ENCODE measurements at places on chromosomes 6 and 20.

DNA sequence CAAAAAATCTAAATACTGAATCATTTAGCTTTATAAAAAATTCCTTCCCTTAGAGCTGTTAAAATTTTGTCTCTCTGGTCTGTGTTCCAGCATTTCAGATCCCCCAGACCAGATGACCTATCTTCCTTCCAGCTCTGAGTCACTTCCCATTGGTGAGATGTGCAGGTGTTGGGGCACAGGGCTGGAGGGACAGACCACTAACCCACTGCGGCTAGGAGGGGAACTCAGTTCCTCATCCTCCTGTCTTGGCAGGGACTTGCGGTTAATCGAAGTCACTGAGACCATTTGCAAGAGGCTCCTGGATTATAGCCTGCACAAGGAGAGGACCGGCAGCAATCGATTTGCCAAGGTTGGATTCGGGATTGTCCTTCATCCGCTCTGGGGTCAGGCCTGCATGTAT is 6.0 kb downstream of the CNPY3 start:
- no peaks in the 10 kb centered on the region for H3K27me3 ChIP-seq
- peaks cover 3% of the 10 kb centered on the region for H3K4me1 ChIP-seq
- no peak overlapping the region for H3K27ac ChIP-seq
- H3K4me3 ChIP-seq: no peak overlapping the region

GRCh38 chr20:63068711-63069367 is 62.1 kb upstream of the BHLHE23 start:
- H3K27me3 ChIP-seq: peaks cover 6% of the 10 kb centered on the region
- no peak overlapping the region for H3K27ac ChIP-seq
- no peaks in the 10 kb centered on the region for H3K36me3 ChIP-seq

GRCh38 chr20:21507400-21508229 is 6.2 kb downstream of the NKX2-2 start:
- H3K27me3 ChIP-seq: peaks cover 100% of the 10 kb centered on the region
- H3K4me3 ChIP-seq: no peak overlapping the region
- no peak for DNase-seq
- no peaks in the 10 kb centered on the region for H3K36me3 ChIP-seq
- no peak overlapping the region for H3K27ac ChIP-seq
- H3K4me1 ChIP-seq: peaks cover 55% of the 10 kb centered on the region

DNA sequence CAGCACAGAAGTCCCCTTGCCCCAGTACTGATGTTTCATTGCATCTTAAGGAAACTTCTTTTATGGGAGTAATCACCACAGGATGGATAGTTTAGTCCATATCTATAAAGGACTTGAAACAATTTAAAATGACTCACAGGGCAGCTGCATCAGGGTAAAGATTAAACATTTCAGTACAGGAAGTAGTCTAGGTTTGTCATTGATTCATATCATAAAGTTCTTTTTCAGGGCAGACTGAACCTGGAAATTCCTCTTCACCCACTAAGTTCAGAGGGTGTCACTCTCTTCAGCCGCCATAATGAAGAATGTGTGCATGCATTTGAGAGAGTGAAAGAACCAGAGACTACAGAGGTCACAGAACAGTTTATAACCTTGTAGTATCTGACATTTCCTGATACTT is 296.3 kb upstream of the JAG1 start:
- H3K27ac ChIP-seq: no peak overlapping the region
- no peaks in the 10 kb centered on the region for H3K36me3 ChIP-seq
- no peaks in the 10 kb centered on the region for H3K4me1 ChIP-seq

- DNase-seq: no peak
- H3K4me1 ChIP-seq: peaks cover 10% of the 10 kb centered on the region
- no peaks in the 10 kb centered on the region for H3K27me3 ChIP-seq
- peak overlapping the region; percentile 44 for H3K27ac ChIP-seq
These were observed 55.3 kb upstream of the FAM83D start for GRCh38 chr20:38870733-38871559.

DNA sequence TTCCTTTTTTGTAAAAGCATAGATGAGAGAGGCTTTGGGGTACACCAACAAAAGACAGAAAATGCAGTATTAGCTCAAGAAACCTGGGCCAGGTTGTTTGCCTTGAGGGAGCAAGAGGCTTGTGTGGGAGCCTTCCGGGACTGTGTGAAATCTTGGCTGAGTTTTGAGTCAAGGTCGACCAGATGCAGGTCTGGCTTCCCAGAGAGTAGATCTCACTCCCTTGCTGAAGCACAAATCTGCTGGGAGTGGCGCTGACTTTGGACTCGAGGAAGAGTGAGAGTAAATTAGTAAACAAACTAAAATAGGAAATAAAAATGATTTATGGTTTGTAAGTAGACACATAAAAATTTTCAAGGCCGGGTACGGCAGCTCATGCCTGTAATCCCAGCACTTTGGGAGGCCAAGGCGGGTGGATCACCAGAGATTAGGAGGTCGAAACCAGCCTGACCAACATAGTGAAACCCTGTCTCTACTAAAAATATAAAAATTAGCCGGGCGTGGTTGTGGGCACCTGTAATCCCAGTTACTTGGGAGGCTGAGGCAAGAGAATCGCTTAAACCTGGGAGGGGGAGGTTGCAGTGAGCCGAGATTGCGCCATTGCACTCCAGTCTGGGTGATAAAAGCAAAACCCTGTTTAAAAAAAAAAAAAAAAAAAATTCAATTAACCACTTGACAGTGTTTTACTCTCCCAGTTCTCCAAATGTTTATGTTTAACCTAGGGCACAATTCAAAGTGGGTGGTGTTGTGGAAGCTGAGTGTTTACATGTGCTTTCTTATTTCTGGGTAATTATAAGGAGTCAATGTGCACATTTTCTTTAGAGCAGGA is 27.7 kb upstream of the EDN1 start:
- no peaks in the 10 kb centered on the region for H3K4me1 ChIP-seq
- no peak overlapping the region for H3K4me3 ChIP-seq

DNA sequence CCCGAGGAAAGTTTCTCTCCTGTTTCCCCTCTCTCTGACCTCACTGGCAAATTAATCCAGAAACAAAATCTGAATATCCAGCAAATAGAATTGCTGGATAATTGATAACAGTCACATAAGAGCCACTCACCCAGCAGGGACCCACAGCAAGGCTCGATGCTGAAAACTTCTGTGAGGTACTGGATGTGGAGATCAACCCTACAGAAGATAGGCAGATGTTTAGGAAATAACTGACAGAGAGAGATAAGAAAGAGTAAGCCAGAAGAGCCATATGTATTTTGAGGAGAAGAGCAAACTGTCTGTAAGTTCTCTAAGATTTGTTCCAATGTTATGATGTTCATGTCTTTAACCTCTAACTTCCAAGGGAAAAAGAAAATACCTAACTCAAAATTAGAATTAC is 59.7 kb downstream of the PKHD1 start:
- no peaks in the 10 kb centered on the region for H3K4me1 ChIP-seq
- DNase-seq: no peak
- H3K27me3 ChIP-seq: peaks cover 5% of the 10 kb centered on the region

GRCh38 chr6:35454391-35455110 is 2.4 kb downstream of the FANCE start:
- DNase-seq: no peak
- no peak overlapping the region for H3K4me3 ChIP-seq
- H3K4me1 ChIP-seq: peaks cover 26% of the 10 kb centered on the region
- H3K36me3 ChIP-seq: no peaks in the 10 kb centered on the region
- H3K27me3 ChIP-seq: no peaks in the 10 kb centered on the region

GRCh38 chr6:41039060-41039998 is at the start of gene UNC5CL:
Gene UNC5CL (minus strand): TSS chr6:41039221. CDS start chr6:41035074, 4,147 bp downstream.
- H3K4me3 ChIP-seq: no peak within 1 kb of the TSS
- DNase-seq: no peak
- H3K27me3 ChIP-seq: no peaks in the 10 kb centered on the region
- no peaks in the 10 kb centered on the region for H3K36me3 ChIP-seq
- H3K4me1 ChIP-seq: peaks cover 5% of the 10 kb centered on the region

DNA sequence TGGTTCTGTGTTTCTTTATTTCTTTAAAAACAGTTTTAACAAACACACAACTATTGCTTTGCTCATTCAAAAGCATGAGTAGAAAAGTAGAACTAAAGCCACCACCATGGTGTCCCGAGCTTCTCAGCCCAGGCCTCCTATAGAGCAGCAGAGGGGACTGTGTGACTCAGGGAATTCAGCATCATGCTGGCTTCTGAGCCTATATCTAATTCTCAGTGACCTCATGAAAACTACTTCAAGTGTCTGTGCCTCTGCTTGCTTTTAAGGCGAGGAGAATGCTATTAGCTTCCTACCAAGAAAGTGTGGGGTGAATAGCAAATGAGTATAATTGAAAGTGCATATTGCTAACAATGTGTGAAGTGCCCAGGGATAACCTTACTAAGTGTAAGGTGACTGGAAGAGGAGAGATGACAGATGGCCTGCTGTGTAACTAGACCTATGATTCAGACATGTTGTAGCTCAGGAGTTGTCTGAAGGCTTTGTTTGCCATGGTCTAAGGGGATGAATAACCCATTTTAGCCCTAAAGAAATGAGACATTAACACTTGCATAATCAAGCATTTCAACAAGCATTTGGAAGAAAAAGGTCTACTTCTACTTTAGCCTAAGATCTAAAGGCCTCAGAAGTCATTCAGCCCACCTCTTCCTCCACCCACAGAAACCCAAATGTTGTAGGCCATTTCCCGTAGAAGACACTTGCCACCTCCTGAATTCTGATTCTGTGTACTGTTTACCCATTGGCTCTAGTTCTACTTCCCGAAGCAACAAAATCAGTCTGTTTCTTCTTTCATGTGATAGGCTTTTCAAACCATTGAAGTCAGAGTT is 121.5 kb upstream of the ARG1 start:
- DNase-seq: no peak
- H3K27me3 ChIP-seq: no peaks in the 10 kb centered on the region
- H3K4me1 ChIP-seq: no peaks in the 10 kb centered on the region
- no peaks in the 10 kb centered on the region for H3K36me3 ChIP-seq
- H3K27ac ChIP-seq: no peak overlapping the region
- no peak overlapping the region for H3K4me3 ChIP-seq

DNA sequence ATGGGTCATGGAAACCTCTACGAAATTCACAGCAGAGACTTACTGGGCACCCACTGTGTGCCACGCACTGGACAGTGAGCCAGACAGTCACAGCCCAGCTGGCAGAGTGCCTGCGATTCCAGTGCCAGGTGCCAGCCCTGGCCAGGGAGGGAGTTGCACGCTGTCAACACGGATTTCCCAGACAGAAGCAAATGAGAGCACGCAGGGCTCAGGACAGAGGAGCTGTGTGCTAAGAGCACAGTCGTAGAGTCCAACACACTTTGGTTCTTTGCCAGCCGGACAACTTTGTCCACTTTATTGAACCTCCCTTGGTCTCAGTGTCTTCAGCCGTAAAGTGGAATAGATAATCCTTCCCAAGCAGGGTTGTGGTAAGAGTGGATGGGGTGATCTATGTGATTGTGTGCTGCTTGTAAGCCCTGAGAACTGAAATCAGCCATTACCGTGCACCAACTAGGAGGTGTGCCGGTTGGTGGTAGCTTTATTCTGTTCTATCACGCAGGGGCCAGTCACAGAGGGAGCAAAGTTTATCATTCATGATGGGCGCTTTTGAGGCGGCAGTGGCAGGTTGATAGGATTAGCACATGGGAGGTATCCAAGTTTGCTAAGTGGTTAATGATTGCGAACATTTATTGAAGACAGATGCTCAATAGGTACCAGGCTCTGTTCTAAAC is 40.6 kb downstream of the SIRPA start:
- peak overlapping the region; percentile 28 for H3K27ac ChIP-seq
- peaks cover 23% of the 10 kb centered on the region for H3K4me1 ChIP-seq
- peaks cover 33% of the 10 kb centered on the region for H3K36me3 ChIP-seq
- H3K27me3 ChIP-seq: no peaks in the 10 kb centered on the region
- no peak overlapping the region for H3K4me3 ChIP-seq

GRCh38 chr6:90370493-90370959 is 73.9 kb upstream of the BACH2 start:
- no peaks in the 10 kb centered on the region for H3K36me3 ChIP-seq
- no peak overlapping the region for H3K4me3 ChIP-seq
- no peaks in the 10 kb centered on the region for H3K27me3 ChIP-seq
- peaks cover 19% of the 10 kb centered on the region for H3K4me1 ChIP-seq
- no peak overlapping the region for H3K27ac ChIP-seq

DNA sequence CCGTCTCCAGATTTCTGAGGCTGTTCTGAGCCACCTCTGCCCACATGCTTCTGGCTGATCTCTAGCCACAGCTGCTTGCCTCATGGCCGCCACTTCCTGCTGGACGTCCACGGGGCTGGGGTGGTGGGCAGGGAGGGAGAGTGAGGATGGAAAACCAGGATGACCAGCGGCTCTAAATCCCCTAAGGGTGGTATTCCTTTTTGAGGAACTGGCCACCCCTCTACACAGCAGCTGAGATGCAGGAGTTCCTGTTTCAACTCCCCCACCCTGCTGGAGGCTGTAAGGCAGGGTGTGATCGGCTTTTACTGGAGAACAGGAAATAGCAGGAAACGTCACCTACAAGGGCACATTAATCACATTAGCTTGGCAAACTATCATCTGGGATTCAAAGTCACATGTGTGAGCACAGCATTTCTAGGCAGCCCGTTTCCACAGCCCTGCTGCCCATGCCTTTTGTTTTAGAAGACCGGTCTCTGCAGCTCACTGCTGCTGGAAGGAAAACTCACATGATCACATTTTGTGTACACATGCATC is 181.6 kb upstream of the ECI2 start:
- H3K36me3 ChIP-seq: no peaks in the 10 kb centered on the region
- peak overlapping the region; percentile 91 for H3K27ac ChIP-seq
- no peak for DNase-seq
- no peak overlapping the region for H3K4me3 ChIP-seq
- peaks cover 27% of the 10 kb centered on the region for H3K4me1 ChIP-seq
- no peaks in the 10 kb centered on the region for H3K27me3 ChIP-seq

- no peak overlapping the region for H3K4me3 ChIP-seq
- H3K4me1 ChIP-seq: peaks cover 14% of the 10 kb centered on the region
- DNase-seq: no peak
- no peak overlapping the region for H3K27ac ChIP-seq
These were observed 15.0 kb downstream of the BLTP3A start for GRCh38 chr6:34806738-34807453.

GRCh38 chr6:163294734-163295133 is 119.8 kb upstream of the QKI start:
- no peak overlapping the region for H3K27ac ChIP-seq
- no peaks in the 10 kb centered on the region for H3K27me3 ChIP-seq
- H3K36me3 ChIP-seq: no peaks in the 10 kb centered on the region
- H3K4me3 ChIP-seq: no peak overlapping the region
- H3K4me1 ChIP-seq: no peaks in the 10 kb centered on the region

DNA sequence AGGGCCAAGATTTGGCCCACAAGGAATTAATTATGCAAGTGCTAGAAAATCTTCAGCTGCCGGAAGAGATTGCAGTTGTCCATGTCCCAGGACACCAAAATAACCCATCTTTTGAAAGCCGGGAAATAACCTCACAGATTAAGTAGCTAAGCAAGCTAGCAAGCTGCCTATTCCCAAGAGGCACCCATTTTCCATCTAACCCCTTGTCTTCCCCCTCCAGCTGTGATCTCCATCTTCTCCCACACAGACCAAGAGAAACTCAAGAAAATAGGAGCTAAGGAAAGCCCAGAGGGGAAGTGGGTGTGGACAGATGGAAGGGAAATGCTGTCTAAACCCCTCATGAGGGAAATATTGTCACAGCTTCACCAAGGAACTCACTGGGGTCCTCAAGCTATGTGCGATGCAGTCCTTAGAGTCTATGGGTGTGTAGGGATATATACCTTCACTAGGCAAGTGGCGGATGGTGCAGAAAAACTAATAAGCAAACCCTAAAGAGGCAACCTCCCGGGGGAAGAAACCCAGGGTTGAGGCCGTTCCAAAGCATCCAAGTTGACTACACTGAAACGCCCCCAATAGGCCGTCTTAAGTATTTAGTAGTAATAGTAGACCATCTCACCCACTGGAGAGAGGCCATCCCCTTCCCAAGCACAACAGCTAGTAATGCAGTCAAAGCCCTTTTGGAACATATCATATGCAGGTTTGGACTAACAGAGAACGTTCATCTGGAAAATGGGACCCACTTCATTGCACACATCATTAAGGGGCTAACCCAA is 64.3 kb upstream of the PRSS16 start:
- no peak overlapping the region for H3K4me3 ChIP-seq
- H3K27ac ChIP-seq: no peak overlapping the region
- no peak for DNase-seq
- H3K36me3 ChIP-seq: no peaks in the 10 kb centered on the region
- no peaks in the 10 kb centered on the region for H3K27me3 ChIP-seq
- peaks cover 18% of the 10 kb centered on the region for H3K4me1 ChIP-seq
